Kidney epithelial cell (primary cell): ENCODE measurements at places on chromosomes 5 and 9. TPM values are rescaled to one million over a fixed set of nuclear protein-coding genes. Genes with fewer than 3 reads are reported as not detected.
A peak's percentile ranks its signal among the peaks of the same experiment; 100 is the strongest.

GRCh38 chr9:90271707-90272106, 370.9 kb downstream of the DIRAS2 start:
- DNase-seq, result no peak

- DNase-seq, result no peak
Measured at GRCh38 chr5:76592692-76593091, 30.5 kb downstream of the F2RL2 start.

DNA sequence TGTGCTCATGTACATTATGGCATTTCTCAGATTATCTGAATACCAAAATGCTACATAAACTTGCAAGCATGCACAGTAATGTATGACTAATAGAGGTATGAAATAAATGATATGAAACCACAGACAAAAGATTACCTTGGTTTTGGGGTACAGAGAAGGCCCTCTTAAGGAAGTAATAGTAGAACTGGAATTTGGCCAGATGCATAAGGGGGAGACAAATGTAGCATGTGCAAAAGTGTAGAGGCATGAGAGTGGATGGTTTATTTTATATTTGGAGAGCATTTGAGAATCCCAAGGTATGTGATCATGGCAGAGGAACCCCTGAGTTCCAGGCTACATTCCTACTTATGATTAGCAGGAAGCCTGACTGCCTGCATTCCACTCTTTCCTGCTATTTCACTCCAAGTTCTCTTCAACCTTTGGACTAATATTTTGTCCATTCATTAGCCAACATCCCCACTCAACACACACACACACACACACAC, 74.2 kb downstream of the MAMDC2 start:
- DNase-seq, result no peak

- DNase-seq, result no peak
Measured at GRCh38 chr9:88998911-88999310, 7.6 kb downstream of the S1PR3 start.

GRCh38 chr5:177588413-177588909, 3.5 kb upstream of the TMED9 start:
- no peak for DNase-seq

- DNase-seq, result no peak
Measured at GRCh38 chr9:126699401-126699881, 85.7 kb downstream of the LMX1B start.

DNA sequence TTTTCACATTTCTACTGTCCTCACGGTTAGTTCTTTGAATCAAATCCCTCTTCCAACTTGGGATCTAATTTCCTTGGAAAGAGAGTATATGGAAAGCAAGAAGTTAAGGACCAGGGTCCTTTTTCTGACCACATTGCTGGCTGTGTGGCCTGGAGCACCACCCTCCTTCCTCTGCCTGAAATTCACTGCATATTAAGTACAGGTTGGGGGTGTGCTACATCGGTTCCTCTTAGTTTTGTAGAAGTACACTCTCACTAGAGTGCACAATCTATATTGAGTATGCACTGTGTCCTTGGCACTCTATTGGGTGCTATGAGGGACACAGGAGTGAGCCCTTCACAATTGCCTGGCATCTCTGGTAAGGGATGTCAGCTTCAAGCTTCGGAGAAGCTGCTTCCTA, 53.8 kb upstream of the KLF9 start:
- DNase-seq, result no peak

- DNase-seq, result no peak
Measured at GRCh38 chr5:101783241-101784013, 512.7 kb downstream of the SLCO4C1 start.

DNA sequence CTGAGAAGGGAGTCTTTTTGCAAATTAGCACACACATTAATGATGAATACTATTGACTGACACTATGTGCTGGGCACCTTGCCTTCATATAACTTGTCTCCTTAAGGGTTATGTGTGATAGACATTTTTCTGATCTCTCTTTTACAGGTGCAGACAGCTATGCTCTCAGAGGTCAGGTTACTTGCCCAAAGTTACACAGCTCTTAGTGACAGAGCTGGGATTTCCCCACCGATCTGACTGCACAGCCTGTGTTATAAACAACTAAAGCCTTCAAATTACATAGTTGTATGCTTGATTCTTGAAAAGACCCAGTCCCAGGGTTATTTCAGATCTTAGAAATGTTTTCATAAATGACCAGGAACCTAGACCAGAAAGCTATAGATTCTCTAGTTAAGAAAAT, 462.7 kb downstream of the EBF1 start:
- DNase-seq, result no peak

GRCh38 chr9:20496328-20496727, 126.0 kb downstream of the MLLT3 start:
- no peak for DNase-seq

- no peak for DNase-seq
Measured at GRCh38 chr9:18896531-18897179, 136.4 kb downstream of the SAXO1 start.

GRCh38 chr9:9754186-9754585, 858.6 kb downstream of the PTPRD start:
- peak; percentile 48 for DNase-seq

- no peak for DNase-seq
Measured at GRCh38 chr9:3865141-3865772, 339.5 kb upstream of the RFX3 start.

- no peak for DNase-seq
Measured at GRCh38 chr5:67407979-67408378, 211.4 kb upstream of the CD180 start.

FBP1 gene
- total RNA-seq, result 2.5 and 5.6 TPM in 2 replicates

GAS1 gene
- total RNA-seq, result 6.1 and 8.3 TPM in 2 replicates

PDE8B gene
- total RNA-seq, result 0.21 and 0.33 TPM in 2 replicates

IL12B gene
- total RNA-seq, result not detected in 2 replicates

FOXD4L3 gene
- total RNA-seq, result not detected in 2 replicates

SHB gene
- 39.1 and 42.2 TPM in 2 replicates for total RNA-seq

STK32A gene
- total RNA-seq, result 2.9 and 3.7 TPM in 2 replicates

SAXO1 gene
- total RNA-seq, result under 0.01 TPM in 1 of 2 replicates, not detected in the other
